Natural killer cell treated with Interleukin-12 subunit alpha and Interleukin-12 subunit beta and Interleukin-15 and Interleukin-18, amount 100 ng/mL, for 72 hours (primary cell): ENCODE measurements at places on chromosomes 11 and 22.

DNA sequence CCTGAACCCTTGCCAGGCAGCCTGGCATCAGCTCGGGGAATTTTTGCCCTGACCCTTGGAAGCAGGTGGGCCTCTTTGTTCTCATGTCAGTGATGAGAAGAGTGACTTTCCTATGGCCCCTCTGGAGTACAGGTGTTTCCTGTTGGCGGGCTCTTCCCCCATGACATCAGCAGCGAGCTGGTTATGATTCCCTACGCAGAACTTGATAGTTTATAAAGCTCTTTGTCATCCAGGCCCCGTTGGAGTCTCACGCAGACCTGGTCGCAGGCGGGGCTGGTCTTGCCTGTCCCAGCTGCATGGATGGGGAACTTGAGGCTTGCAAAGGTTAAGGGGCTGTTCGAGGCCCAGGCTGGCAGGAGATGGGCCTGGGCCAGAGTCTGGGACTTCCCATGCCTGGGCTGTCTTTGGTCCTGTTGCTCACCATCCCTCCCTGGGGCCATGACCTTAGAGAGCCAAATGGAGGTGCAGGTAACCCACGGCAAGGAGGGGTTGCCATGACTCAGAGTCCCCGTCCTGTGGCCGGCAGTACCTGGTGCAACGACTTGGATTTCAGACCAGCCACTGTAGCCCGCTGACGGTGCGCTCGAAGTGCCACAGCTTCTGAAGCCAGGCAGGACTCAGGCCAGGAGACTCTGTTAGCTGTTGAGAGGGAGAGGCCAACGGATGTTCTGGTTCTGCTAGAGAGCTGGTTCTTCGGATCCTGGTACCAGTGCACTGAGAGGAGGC lies 45.9 kb upstream of the PPP6R3 start:
- DNase-seq, result no peak

DNA sequence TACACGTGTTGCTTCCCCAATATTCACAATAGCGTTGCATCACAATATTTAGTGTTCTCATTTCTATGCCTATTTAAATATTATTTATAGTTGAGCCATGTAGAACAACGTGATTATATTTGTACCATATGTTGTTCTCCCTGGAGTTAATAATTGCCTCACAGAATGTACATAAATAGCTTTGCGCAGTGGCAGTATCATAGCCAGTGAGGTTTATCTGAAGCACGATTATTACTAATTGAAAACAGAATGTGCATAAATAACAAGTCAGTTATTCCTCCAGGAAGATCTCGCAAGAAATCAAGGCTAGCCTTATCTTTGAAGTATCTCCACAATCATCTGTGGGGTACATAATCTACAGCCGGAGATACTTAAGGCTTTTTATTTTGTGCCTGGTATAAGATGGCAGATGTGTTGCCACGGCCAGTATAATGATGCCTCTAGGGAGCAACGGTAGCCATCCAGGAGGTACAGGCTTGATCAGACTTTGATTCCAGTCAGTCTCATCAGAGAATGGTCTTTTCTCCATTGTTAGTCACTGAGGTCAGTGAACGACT lies 197.5 kb downstream of the MSANTD4 start:
- DNase-seq, result no peak

GRCh38 chr11:64887757-64888405 lies 9.5 kb upstream of the EHD1 start:
- peak; percentile 87 for DNase-seq

- DNase-seq, result no peak
Observed at GRCh38 chr22:39808081-39808480, 85.5 kb downstream of the ENTHD1 start.

DNA sequence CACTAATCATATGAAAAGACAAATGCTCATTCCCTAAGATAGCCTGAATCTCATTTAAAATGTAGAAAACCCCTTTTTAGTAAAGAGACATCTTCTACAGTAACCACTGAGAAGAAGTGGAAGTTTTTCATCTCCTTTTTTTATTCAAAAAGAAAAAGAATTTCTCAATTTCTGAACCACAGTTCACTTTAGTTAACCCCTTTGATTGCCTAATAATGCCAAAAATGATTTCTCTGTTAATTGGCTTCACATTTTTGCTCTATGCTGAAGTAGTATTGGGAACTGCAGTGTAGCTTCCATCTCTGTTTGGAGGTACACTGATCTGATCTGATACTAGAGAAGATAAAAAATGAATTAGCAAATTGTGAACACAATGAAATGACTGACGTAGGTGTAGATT lies 58.3 kb downstream of the CD44 start:
- DNase-seq, result no peak

DNA sequence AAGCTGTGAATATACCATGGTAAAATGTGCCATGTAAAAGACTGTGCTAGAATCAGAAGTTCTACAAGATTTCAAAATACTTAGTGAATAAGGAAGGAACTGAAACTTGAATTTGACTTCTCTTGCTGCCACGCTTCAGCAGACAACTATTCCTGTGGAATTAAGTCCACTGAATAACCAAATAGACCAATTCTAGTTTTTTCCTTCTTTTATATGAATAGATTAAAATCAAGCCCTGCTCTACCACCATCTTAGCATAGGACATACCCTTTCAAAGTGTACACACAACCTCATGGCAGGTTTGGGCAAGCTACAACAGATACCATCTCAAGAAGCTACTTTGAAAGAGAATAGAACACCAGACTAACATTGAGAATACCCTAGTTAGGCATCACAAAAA lies 23.4 kb upstream of the CLNS1A start:
- no peak for DNase-seq

DNA sequence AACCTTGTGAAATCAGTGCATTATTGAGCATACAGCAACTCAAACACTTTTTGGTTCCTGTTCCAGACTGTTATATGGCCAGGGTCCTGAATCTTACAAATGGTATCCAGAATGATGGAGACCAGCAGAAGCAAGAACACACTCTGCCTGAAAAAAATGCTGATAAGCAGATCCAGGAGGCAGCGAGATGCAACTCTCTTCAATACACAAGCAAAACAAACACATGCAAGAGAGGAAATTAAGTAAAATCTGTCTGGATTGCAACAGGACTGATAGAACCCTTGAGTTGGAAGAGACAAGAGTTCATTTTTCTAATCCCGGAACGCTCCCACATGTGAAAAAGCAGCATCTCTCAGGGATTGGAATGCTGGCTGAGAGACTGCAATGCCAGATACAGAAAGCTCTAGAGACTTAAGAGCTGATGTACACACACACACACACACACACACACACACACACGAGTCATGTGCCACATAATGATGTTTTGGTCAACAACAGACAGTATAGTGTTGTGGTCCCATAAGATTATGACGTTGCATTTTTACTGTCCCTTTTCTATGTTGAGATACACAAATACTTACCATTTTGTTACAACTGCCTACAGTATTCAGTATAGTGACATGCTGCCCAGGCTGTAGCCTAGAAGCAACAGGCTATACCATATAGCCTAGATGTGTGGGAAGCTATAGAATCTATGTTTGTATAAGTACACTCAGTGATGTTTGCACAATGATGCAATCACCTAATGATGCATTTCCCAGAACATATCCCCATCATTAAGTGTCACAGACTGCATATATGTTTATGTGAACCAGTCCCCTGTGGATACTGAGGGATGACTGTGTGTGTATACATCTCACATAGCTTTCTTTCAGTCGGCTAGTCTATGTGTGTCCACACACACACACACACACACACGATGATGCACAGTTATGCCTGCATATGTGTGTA lies 406.6 kb downstream of the LARGE1 start:
- no peak for DNase-seq

- no peak for DNase-seq
Observed at GRCh38 chr11:27464289-27464696, 8.3 kb downstream of the LGR4 start.
